ENCODE measurements at places on chromosomes 5 and 9.

DNA sequence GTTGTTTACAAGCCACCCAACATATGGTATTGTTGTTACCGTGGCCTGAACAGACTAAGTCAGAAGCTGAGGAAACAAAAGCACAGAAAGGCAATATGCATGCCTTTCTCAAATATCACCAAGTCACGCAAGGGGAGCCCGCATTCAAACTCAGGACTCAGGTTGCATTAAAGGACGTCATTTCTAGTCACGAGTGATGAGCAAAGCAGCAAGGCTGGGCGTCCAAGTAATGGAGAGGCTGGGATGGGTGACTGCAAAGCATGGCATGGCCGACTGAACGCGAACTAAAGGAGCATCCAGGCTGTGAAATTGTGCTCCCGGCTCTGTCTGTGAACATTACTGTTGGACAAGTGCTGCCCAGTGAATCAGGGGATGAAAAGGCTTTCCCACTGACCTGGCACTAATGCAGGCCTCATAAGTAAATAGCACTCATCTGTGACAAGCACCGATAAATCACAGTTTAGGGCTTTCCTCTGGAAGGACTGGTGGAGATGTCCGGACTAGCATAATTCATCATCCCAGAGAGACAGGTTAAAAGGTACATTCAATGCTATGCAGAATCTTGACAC, 202.8 kb downstream of the SPOCK1 start:
- no peak for DNase-seq

DNA sequence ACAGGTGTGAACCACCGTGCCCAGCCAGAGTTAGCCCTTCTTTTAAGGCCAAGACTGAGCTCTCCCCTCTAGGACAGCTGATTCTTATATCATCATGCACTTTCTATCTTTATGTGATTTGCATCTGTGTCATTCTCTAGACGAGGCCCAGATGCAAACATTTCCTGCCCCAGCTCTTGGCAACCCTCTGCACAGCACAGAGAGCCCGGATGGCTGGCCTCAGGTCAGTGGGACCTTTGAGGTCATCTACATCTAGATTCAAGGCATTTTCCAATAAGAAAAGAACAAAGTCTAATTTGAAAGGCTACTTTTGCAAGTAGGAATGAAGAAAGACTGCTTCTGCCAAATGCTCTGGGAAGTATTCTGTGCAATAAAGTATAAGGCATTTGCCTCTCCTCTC, 109.0 kb upstream of the DAB2 start:
- no peak for DNase-seq

- DNase-seq, result peak; percentile 83
Measured at GRCh38 chr5:7320701-7321301, 75.1 kb upstream of the ADCY2 start.

- DNase-seq, result no peak
Measured at GRCh38 chr9:10961883-10962282, 349.1 kb upstream of the PTPRD start.

- DNase-seq, result no peak
Measured at GRCh38 chr5:135498637-135498995, 37.1 kb downstream of the NEUROG1 start.

- no peak for DNase-seq
Measured at GRCh38 chr9:107358986-107359385, 75.9 kb downstream of the RAD23B start.

- peak; percentile 25 for DNase-seq
Measured at GRCh38 chr9:104795082-104795481, 31.2 kb downstream of the NIPSNAP3B start.

GRCh38 chr5:126681970-126682369, 81.2 kb downstream of the PHAX start:
- DNase-seq, result peak; percentile 59

- peak; percentile 92 for DNase-seq
Measured at GRCh38 chr5:143355710-143356109, 47.8 kb downstream of the NR3C1 start.

GRCh38 chr5:88251048-88251711, 17.5 kb downstream of the TMEM161B start:
- no peak for DNase-seq

DNA sequence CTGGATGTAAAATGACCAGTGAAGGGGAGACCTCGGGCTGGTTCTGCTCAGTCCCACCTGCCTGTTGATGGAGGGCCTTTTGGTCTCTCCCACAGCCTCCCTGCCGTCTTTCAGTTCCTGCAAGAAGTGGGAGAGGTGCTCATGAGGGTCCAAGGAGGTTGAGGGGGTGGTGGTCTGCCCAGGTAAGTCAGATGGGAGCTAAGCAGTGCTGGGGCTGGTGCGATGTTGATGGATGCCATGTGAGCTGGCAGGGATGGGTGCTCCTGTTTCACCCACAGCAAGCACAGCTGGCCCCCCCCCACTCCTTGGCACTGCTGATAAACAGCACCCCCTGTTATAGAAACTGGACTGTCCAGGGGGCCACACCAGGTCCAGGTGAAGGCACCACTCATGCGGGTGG, 145.6 kb downstream of the NSG2 start:
- no peak for DNase-seq

GRCh38 chr5:1341863-1342262, 3.0 kb downstream of the CLPTM1L start:
- DNase-seq, result no peak

DNA sequence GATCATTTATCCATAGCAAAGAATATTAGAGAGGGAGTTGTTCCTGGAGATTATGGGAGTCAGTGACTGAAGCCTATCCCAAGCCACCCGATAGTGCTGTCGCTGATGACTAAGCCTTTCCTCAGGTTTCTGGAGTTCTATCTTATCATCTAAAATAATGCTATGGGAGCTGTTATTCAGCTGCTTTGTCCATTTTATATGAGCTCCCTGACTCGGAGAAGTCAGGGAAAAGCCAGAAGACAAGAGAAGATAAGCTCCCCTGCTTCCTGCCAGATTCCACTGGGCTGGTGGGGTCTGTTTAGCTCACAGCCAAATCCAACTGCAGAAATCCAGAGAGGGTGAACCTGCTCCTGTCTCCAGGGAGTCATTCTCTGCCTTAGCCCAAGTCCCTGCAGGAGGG, 148.2 kb downstream of the DROSHA start:
- DNase-seq, result no peak

GRCh38 chr5:73122875-73123810, 2.8 kb downstream of the TMEM171 start:
- peak; percentile 94 for DNase-seq

DNA sequence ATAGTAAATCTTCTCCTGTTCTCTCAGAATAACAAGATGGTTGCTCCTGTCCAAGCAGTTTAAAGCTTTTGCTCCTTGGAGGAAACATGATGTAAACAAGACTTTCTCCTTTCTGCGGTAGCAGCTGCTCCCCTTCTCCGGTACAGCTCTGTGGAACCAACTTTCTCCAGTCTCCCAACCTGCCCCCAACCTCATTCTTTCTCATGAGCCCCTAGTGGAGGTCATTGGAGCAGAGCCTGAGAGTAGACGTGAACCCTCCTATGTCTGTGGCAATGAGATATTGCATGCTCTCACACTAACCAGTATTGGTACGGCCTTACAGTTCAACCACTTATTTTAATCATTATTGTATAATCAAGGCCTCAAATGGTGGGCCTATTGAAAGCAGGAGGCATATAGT, 483.8 kb upstream of the CDH10 start:
- no peak for DNase-seq

DNA sequence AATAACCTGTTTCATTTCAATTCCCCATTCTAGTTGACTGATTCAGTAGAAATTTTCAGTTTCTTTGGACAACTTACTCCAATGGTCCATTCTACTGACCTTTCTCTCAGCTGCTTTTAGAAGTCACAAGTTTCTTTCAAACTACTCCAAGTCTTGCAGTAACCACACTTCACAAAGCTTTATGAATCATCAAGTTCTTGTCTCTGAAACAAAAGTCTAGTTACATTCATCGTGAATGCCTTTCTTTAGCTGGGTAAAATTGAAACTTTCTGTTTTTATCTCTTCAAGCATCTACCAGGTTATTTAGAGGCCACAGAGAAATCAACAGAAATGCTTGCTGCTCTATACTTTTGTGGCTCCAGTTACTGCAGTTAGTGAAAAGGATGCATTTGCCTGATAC, 405.4 kb downstream of the TMEM232 start:
- peak; percentile 54 for DNase-seq

- DNase-seq, result peak; percentile 38
Measured at GRCh38 chr5:178895615-178896571, at the start of gene ZFP2. Gene ZFP2, plus strand, starts transcription at chr5:178895913. Its CDS starts 35,401 bp downstream, at chr5:178931314.

GRCh38 chr9:93452710-93453046, 703 bp downstream of the FAM120AOS start:
- DNase-seq, result no peak

GRCh38 chr9:28976684-28977083, 1403.4 kb upstream of the C9orf72 start:
- DNase-seq, result no peak

GRCh38 chr9:104245925-104246324, 151.8 kb downstream of the SMC2 start:
- DNase-seq, result no peak

- DNase-seq, result peak; percentile 92
Measured at GRCh38 chr5:168365581-168366081, 74.2 kb downstream of the WWC1 start.

DNA sequence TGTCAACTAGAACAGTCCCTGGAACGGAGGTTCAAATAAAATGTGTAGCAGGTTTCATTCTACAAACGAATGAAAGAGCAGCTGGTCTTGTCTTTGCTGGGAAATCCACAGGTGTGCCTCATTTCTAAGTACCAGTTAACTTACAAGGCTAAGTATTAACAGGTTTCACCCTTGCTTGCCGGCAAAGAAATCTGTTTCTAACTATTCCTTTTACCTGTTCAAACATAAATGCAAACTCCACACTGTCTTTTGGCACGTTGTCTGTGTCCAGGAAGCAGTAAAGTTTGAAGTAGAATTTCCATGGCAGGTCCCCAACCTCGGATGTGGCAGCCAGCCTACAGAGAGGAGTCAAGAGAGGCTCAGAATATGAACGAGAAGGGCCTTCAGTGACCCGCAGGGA, 54.4 kb upstream of the RETREG1 start:
- DNase-seq, result no peak

DNA sequence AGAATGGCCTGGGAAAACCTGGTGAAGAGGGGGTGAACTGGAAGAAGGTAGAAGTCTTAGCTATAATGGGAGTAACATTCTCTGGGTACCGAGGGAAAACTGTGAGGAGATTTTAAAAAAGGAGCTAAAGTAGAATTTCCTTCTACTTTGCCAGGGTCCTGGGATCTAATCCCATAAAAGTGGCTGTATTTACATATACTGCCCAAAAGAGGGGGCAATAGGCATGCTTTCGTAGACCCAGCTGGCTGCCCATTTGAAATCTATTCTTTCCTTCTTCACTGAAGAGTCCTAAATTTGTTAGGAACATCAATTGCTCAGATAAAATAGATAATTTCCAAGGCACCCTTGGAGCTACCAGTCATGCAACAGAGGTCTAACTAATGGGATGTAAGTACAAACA, 159.2 kb downstream of the CDC42SE2 start:
- peak; percentile 8 for DNase-seq

DNA sequence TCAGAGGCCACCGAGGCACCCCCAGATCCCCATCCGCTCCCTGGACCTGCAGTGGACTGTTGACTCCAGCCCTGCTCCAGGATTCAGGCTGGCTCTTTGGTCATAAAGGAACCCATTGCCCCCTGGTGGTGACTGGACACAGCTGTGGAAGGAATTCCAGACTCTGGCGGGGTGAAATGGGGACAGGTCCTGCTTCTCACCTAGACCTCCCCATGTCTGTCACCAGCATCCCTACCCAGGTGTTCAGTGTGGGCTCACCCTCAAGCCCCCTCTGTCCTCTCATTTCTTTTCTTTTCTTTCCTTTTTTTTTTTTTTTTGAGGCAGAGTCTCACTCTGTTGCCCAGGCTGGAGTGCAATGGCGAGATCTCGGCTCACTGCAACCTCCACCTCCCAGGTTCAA, 25.5 kb upstream of the STXBP1 start:
- peak; percentile 78 for DNase-seq

DNA sequence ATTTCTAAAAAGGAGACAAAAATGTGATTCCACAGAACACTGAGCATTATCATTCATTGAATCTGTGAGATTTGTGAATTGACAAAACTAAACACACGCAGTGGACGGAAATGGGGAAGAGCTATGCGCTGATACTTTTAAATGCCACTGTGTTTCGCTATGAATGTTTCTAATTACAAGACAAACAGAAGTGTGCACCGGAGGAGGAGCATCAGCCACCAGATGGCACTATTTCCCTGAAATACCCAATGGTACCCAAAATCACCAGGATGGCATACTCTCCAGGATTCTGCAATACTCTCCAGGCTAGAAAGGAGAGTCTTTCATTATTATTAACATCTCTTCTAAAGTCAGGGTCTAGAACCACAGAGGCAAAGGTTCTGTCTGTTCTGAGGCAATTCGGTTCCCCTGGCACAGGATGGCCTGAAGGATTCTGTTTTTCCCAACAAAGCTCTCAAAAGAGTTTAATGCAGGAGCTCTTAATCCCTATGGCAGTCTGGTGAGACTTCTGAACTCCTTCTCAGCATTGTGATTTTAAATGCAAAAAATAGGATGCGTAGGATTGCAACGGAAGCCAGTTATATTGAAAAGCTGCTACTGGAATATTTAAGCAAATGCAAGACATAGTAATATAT, 13.8 kb upstream of the PUM3 start:
- DNase-seq, result peak; percentile 76

- no peak for DNase-seq
Measured at GRCh38 chr9:27474305-27474704, 49.8 kb upstream of the IFNK start.

DNA sequence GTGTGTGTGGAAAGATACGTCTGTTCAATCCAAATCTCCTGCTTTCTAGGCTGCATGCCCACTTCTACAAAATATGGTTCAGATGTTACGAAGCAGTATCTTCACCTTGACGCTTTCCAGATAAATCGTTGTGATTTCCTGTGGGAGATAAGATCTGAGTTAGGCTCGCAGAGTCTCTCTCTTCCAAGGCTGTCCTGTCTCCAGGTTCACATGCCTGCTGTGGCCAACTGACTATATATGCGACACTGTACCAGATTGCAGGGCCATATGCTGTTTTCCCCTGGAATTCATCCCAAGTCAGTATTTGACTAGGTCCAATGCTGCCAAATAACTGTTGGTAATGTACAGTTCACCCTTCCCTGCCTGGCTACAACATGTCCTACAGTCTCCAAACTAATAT, 47.9 kb downstream of the TMEM252 start:
- DNase-seq, result no peak

DNA sequence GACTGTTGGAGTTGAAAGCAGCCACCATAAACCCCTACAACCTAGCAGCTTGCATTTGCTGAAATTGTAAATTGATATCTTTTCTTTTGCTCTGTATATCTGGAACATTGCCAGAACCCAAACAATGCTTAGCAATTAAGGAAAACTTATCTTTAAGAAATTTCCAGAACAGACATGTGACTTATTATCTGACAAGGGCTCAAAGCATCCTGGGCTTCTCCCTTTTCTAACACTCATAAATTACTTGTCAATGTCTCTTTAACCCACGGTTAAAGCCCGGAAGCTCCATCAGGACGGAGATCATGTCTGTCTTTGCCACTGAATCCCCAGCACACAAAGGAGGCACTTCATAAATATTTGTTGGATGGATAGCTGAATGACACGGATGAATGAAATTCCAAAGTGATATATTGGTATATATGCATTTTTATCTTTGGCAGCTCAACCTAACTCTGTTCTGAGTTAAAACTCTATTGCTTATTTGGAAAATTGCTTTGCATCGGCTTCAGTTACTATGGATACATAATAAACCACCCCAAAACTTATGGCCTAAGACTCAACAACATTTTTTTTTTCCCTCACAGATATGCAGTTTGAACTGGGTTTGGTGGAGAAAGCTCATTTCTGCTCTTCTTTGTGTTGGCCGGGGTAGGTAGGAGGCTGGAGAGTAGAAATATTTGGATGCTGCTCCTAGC, 103.1 kb upstream of the CLINT1 start:
- DNase-seq, result no peak

- peak; percentile 9 for DNase-seq
Measured at GRCh38 chr5:41776435-41776834, 93.8 kb downstream of the OXCT1 start.
